ENCODE measurements at places on chromosomes 6 and 20.

GRCh38 chr20:62136283-62137091 is 6.7 kb downstream of the PSMA7 start:
- peak; percentile 44 for DNase-seq

DNA sequence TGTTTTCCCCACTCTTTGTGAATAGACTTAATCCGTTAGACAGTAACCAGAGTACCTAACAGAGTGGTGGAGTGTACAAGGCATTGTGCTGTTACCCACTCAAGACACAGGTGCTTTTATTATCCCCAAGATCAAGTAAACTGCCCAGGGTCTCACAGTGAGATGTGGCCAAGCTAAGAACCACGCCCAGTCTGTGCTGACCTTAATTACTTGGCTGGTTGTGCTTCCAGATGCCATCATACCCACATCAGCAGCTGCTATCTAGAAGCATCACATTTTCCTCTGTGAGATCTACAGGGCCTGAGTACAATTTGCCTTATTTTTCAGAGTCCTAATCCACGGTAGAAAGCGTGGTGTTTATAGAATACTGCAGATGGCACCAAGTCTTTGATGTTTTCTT is 70.3 kb downstream of the GFRA4 start:
- no peak for DNase-seq

GRCh38 chr20:59105581-59105980 is 58.0 kb upstream of the ZNF831 start:
- DNase-seq: no peak

GRCh38 chr20:17568972-17569521 is 828 bp upstream of the DSTN start:
- no peak for DNase-seq

- no peak for DNase-seq
These were observed 64.9 kb downstream of the ME1 start for GRCh38 chr6:83365931-83366330.

- no peak for DNase-seq
These were observed 464.4 kb upstream of the CHD6 start for GRCh38 chr20:42082611-42083010.

DNA sequence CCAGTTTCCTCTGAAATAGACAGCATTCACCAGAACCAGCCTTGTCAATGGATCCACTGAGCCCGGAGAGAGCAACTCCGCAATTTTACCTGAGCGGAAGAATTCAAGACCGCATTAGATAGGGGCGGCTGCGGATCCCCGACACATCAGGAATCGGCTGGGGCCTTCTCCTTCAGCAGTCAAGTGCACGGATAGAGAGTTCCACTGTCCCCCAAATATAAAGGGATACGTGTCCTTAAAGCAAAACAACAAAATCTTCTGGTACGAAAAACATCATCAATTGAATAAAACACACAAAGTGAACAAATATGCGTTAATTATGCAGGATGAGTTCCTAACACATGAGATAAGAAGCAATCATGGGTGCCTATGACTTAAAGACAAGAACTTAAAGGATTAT is 18.3 kb downstream of the SERPINB6 start:
- DNase-seq: no peak

DNA sequence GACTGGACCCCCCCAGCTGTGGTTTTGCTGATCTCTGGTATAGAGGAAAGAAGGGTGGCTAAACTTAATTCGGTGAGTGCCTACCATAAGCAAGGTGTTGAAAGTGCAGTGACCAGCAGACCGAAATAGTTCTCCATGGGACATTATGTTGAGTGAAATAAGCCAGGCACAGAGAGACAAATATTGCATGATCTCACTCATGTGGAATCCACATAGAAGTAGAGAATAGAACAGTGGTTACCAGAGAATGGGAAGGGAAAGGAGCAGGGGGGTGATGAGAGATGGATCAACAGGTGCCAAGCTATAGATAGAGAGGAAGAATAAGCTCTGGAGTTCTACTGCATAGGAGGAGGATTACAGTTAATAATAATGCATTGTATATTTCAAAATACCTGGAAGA is 9.7 kb upstream of the GCNT2 start:
- DNase-seq: no peak

GRCh38 chr20:37475252-37475651 is 45.8 kb upstream of the NNAT start:
- DNase-seq: no peak

DNA sequence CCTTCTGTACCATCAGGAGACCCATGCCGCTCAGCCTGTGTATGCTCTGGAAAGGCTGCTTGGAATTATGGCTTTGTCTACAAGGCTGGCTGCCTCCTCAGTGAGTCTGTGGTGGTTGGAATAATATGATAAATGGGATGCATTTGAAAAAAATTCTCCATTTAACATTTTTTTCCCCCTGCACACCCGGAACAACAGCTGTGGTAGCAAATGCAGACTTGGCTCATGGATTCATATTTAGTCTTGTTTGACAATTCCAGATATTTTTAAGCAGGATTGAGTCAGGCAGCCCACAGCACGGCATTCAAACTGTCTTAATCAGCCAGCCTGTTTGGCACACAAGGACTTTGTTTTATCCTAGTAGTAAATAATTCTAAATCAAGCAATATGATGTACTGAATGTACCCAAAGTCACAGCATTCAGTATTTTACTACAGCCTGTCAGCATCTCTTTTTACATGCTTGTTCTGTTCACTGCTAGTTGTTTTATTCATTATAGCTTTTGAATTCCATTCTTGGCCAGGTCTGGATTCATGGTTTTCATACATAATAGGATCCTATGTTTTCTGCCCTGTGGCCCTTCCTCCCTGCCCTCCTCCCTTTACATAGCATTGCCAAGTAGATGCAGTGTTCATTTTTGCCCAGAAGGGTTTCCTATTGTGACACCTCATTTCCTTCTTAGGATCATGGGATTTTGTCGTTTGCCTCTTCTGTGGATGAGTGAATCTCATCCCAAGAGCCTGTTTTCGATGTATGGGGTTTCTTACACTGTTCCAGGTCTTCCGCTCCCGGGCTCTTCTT is 68.1 kb downstream of the LRRC1 start:
- no peak for DNase-seq

Measured in stimulated activated CD8-positive, alpha-beta memory T cell treated with anti-CD3 and anti-CD28 coated beads, Interleukin-2, amount 100 ng/mL, for 1 hour (primary cell).